D721Med (cell line): ENCODE measurements at places on chromosomes 3 and 15.
A peak's percentile ranks its signal among the peaks of the same experiment; 100 is the strongest.

DNA sequence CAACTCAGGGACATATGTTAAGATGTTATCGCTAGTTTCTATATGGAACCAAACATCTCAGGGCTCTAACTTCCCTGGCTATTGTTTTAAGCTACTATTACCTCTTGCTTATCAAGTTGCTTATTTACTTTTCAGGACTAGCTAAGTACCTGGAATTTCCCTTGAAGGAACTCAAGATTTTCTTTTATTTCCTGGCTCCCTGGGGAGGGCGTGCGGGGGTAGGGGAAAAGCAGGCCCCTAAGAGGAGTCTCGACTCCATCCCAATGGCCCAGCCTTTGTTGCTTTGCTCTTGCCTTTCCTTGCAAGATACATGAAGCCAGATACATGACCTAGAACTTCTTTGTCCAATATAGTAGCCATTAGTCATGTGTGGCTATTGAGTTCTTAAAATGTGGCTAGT, 76.9 kb upstream of the STXBP5L start:
- DNase-seq, result no peak

DNA sequence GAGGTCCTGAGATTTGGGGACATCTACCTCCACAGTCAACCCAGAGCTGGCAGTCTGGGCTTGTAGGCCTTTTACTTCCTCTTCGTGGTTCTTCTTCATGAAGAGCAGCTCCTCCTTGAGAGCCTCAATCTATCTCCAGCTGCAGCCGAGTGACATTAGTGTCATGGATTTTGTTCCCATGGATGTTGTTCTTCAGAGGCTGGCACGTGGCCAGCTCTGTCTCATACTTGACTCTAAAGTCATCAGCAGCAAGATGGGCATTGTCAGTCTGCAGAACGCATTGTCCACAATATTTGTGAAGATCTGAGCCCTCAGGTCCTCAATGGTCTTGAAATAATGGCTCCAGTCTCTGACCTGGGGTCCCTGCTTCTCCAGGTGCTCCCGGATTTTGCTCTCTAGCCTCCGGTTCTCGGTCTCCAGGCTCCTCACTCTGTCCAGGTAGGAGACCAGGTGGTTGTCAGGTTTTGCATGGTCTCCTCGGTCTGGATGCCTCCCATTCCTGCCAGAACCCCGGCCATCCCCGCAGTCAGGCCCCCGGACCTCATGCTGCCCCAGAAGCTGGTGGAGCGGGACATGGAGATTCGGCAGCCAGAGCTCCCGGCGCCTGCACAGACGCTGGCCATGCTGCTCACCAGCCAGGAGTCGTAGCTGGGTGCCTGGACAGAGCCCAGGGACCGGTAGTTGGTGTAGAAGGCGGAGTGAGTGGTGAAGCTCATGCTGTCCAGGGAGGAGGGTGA, 3.4 kb upstream of the CCNL1 start:
- no peak for DNase-seq

DNA sequence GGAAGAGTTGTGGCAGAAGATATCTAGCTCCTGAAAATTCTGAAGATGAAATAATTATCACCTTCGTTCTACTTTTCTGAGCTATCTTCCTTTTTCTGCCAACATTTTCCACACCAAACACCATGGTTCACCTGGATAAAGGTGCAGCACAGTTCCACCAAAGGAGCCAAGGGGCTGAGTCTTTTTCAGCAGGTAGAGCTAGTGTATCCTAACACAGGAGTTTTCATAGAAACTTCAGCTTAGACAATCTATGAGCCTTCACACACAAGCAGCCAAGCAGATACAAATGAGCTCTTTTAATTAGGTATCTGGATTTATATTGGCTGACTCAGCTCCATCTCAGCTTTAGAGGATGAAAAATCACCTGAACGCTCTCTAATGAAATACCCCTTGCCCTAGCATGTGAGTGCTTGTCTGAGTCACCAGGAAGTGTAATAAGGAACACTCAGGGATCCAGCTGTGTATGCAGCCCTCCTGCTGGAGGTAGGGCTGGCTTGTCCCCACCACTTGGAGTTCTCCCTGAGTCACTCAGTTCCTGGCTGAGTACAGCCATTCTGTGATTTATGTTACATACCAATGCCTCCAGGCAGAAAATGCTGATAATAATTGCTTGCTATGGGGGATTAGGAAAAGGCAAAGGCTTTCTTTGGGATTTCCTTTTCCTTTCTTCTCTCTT, 385.7 kb downstream of the LSAMP start:
- DNase-seq, result no peak

- DNase-seq, result no peak
These were observed 30.4 kb upstream of the ZNF639 start for GRCh38 chr3:179292450-179292849.

DNA sequence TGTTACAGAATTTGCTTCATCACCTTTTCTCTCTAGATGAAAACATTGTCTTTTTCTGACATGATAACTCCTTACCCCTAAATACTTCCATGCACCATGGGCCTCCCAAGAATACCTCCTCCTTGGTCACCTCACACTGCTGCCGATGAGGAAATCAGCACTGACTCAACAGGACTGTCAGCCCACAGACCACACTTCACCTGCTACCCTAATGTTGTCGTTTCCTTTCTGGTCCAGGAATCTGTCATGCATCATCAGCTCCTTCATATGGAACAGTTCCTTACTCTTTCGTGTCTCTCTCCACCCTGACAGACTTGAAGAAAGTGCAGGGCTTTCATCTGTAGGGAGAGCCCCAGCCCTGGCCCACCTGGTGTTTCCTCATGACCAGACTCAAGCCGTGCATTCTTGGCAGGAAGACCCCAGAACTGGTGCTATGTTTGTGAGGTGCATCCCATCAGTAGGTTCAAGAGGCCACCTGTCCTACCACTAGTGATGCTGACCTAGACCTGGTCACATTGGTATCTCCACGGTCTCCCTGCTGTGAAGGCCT, 41.1 kb upstream of the PLXNA1 start:
- DNase-seq, result no peak

- DNase-seq, result no peak
These were observed 826.2 kb downstream of the ROBO1 start for GRCh38 chr3:78941587-78941986.

GRCh38 chr3:153096731-153097131, 65.3 kb upstream of the RAP2B start:
- no peak for DNase-seq

- DNase-seq, result peak; percentile 62
These were observed 41.9 kb upstream of the SLC6A1 start for GRCh38 chr3:10950476-10951294.

DNA sequence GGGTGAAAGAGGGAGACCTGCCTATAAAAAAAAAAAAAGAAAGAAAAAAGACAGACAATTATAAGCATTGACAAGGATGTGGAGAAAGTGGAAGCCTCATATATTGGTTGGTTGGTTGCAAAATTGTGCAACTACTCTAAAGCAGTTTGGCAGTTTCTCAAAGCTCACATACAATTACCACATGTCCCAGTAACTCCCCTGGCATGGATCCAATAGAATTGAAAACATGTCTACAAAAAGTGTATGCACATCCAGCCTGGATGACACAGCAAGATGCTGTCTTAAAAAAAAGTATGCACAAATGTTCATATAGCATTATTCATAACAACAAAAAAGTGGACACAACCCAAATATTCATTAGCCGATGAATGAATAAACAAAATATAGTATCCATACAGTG, 19.5 kb downstream of the SETMAR start:
- no peak for DNase-seq

DNA sequence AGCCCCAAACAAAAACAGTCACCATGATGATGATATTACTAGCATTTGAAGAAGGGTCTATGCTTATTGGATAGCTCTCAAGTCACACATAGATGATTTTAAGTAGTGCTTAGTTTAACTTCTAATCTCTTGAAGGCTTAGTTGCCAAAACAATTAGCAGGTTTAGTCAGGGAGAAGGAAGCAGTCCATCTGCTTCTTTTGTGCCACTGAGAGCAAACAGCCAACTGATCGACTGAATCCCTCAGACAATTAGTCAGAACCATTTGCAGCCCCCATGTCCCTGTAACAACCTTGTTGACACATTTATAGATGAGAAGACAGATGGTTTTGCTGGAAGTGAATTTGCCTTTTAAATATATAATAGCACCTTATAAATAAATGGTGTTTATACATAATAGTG, 585.1 kb upstream of the SUCLG2 start:
- DNase-seq, result no peak

DNA sequence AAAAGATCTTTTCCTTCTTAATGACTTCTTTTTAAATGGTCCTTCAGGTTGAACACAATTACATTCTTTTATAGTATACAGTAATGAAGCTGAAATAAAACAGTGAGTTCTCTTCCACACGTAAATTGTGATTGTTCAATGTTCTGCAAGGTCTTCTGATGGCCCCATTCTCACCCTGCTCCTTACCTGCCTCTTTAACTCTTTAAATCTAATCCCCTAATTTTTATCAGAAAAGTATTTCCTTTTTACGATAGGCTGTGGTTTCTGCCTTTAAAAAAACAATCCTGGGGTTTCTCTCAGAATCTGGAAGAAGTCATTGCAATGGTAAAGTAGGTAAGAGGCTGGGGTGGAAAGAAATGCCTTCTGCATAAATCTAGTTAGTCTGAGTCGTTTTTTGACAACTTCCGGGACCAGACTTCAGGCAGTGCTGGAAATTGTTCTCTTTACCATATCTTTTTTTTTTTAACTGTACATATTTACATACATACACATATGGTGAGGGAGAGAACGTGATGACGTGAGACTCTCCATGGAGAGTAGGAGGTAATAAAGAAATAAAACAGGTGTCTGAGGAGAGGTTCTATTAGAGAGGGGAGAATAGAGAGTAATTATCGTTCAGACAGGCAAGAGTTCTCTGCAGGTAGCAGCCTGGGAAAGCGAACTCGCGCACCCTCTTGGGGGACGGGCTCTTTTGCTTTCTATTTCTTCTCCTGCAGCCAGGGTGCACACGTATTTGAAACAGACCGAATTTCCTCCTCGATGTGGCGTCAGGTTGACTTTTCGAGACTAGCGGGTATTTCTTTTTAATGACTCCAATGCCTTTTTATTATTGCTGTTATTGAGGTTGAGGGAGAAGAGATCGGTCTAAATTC, at the start of gene SIDT1:
Gene SIDT1, plus strand, starts transcription at position 730 of the 872 bp plus-strand sequence. CDS start 467 bp downstream, outside the sequence.
- DNase-seq, result no peak
